ENCODE measurements at places on chromosomes 12 and 14.

DNA sequence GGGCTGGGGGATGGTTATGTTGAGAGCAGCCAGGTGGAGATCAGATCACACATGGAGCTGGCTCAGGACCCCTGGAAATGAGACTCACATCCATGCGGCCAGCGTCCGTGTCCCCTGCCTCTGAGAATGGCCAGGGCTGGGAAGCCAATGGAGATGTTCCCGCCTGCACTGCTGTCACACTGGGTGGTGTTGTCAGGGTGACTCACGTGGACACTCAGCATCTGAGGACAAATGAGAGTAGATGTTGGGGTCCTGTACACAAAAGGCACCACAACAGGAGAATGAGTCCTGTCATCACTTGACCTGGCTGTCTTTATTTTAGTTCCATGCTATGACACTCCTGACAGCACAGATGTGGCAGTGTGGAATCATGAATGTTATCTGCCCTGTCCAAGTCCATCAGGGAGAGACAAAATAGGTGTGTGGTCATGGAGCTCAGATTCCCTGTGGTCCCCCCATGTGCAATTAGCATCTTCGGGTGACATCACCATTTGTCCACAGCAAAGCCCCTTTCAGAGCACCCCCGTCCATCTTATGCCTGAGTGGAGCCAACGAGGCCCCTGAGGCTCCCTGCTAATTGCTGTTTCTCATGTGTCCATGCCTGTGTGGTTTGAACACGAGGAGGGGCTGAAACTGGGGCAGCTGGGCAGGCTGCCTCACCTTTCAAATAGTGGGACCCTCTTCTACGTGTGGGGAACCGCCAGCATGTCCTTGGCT lies 393.5 kb downstream of the AACS start:
- no peak for DNase-seq

- no peak for DNase-seq
Measured at GRCh38 chr12:94768398-94769046, 118.2 kb upstream of the TMCC3 start.

GRCh38 chr12:116818341-116818856 lies 62.8 kb downstream of the HRK start:
- DNase-seq, result no peak

DNA sequence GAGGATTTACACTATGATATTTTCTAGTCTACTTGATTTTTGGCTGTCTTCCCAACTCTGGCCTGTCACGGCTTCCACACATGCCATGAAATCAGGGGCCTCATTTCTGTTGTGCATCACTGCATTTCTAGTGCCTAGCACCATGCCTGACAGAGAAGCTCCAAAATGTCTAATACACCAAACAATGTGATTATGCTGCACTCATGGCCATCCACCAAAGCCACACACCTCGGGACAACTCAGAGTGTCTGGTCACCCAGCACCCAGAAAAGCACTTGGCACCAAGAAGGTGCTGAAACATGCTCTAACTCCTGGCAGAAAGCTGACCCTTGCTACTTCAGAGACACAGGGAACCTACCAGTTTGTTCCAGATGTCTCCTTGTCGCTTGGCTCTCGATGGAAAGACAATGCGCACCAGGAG lies 11.3 kb downstream of the GCN1 start:
- DNase-seq, result no peak

DNA sequence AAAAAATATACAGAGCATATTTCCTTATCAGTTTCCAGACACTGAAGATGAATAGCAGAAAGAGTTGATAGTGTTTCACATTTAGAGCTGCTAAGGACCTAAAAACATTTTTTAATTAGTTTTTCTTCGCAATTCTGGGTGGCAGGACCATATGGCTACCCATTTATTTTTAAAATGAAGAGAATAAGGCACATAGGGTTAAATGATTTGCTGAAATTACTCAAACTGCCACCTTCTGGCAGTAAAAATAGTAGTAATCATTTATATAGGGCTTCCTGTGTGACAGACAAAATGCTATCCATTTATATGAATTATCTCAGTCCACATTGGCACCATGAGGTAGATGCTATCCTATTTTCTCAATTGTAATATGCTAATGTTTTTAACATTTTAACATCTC lies 108.6 kb upstream of the CCDC196 start:
- DNase-seq, result no peak

DNA sequence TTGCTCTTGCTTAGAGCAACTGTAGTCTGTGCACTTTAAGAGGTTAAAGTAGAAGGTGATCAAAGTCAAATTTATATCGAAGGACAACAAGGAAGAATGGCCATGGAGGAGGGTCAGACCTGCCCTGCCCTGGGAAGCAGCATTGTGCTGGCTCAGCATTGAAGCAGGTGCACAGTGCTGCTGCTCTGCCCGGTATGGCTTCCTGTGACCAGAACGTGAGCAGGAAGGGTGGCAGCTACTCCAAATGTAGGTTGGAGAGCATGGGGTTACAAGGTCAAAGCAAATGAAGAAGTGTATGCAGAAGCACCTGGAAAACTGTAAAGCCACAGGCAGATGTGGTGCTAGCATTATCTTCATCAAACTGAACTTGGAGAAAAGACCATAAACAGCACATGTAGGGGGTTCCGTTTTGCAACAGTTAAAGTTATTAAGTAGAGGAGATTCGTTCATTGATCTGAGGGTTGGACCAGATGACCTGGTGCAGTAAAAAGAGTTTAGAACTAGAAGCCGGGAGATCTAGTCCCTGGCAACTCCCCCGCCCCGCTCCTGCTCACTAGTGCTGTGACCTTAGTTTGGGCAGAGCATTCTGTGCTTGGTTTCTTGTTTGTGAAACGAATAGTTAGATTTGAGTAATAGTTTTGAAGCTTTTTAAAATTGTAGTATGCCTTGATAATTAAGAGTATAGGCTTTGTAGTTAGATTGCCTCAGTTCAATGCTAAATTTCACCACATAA lies 84.2 kb downstream of the SCN8A start:
- DNase-seq, result no peak

- no peak for DNase-seq
Measured at GRCh38 chr12:40156021-40156764, 50.3 kb upstream of the SLC2A13 start.

DNA sequence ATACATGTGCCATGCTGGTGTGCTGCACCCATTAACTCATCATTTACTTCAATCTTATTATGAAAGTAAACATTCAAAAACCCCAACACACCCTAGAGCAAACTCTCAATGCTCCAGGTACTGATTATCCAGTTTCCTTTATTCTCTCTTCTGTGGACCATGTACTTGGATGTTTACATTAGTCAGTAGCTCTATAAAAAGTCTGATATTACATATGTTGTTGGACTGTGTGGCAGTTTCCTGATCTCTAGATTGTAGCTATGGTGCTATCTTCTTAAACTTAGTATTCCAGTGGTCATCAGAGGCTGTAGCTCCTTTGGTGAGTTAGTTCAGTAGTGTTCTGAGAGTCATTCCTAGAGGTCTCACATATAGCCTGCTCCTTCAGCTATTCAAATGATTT lies 25.1 kb upstream of the ITGA5 start:
- no peak for DNase-seq

DNA sequence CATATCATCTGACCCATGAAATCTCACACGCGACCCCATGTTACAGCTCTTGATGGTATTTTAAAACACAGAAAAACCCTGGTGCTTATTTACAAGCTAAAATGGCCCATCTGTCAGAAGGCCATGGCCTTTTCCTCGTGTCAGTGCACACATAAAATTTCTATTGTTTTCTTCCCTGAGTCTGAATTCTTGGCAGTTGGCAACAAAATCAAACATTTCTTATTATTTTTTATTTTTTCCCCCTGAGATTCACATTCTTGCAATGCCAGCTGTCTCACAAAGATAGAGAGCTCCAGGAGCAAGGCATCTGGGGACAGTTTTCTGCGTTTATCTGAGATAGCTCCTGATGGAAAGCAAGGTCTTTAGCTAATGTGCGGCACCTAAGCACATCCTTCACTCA lies 818.1 kb upstream of the TMEM132C start:
- DNase-seq, result no peak

- DNase-seq, result no peak
Measured at GRCh38 chr14:71753976-71754375, 178.3 kb upstream of the RGS6 start.

DNA sequence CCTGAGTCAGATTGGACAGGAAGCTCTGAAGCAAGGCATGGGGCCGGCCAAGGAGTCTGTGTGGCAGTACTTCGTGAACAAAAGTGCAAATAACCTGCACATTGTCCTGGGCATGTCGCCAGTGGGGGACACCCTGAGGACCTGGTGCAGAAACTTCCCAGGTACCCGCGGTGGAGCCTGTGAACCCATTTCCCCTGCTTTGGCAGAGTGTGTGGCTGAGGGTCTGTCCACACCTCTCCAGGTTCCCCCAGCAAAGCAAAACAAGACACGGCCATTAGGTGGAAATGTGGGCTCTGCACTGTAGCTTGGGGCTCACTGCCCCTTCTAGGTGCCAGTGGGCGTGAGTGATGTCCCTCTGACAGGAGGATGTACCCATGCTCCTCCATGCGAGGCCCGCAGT lies 79.4 kb downstream of the CCDC92 start:
- no peak for DNase-seq

DNA sequence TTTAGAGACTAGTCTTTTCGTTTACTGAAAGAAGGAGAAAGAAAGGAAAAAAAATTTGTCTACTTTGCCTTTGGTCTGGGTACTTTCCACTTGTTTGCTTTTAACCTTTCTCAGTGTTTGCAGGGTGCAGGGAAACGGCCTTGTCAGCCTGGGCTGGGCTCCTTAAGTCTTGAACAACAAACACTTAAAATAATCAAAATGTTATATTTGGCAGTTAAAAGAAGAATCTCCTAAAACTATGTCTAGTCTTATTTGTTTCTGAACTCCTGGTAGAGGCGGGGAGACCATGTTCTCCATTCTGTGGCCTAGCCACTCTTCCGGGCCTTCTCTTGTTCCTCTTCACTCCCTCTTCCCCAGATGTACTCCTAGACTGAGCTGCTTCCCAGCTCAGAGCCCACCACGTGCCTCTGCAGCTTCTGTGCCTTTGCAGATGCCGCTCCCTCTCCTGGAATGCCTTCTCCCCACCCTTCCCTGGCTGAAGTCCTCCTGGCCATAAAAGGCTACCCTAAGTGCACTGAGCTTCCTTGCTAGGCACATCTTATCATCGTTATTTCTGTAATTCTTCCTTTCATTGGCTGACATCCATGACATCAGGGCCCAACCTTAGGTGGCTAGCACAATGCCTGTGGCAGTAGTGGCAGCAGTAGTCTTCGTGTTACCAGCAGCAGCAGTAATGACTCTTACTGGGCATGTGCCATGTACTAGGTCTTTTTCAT lies 432.9 kb downstream of the ZFP36L1 start:
- no peak for DNase-seq

DNA sequence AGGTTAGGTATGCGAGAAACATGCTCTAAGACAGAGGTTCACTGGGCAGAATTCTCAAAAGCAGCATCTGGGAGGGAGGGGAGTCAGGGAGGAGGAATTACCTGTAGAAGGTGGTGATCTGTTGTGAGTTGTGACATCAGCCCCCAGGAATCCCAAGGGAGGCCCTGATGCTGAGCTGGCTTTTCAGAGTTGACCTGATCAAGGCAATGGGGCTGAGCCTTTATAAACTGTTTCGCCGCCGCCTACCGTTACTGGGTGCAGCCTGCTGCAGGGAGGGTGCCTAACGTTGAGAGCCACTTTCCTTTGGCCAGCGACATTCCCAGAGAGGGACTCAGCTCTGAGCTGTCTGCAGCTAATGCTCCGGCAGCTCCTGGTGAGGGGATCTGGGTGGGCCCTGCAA lies 257.9 kb upstream of the TMEM132C start:
- no peak for DNase-seq

All from stimulated activated CD4-positive, alpha-beta T cell treated with anti-CD3 and anti-CD28 coated beads, TNF-alpha, amount 100 ng/mL, for 48 hours (primary cell).